Occipital lobe (tissue), 3 donors: ENCODE measurements at places on chromosomes 1 and 21. TPM values are rescaled to one million over a fixed set of nuclear protein-coding genes. Genes with fewer than 3 reads are reported as not detected.

DNA sequence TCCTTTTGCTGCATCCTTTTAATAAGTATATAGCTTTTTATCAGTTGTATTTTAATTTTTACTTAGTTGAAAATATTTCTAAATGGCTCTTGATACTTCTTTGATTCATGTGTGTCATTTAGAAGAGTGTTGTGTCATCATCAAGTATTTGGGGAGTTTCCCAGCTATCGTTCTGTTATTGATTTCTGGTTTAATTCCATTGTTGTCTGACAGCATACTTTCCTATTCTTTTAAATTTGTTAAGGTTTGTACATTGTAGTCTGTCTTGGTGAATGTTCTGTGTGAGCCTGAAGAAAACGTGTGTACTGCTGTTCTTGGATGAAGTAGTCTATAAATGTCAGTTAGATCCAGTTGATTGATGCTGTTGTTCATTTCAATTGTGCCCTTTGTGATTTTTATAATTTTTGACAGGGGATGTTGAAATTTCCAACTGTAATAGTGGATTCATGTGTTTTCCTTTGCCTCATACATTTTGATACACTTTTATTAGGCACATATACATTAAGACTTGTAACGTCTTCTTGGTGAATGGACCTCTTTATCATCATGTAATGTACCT lies 24.8 kb downstream of the SDCCAG8 start:
- no peak for DNase-seq

DNA sequence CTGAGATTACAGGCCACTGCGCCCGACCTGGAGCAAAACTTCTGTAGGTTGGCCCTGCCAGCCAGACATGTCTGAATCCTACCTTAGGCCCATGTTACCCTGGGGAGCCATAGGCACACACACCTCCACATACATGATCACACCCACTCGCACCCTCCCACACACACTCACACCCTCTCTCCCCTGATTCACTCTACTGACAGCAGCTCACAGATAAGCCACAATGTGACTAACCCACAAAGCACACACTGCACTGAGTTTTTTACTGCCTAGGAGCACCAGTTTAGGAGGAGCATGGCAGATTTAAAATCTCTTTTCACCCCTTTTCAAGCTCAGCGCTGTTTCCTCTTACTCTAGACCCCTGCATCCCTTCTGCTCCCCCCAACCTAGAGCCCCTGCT lies 41.7 kb downstream of the SLC30A1 start:
- no peak for DNase-seq

GRCh38 chr1:46184920-46185658 lies 8.8 kb upstream of the P3R3URF start:
- no peak for DNase-seq

- peak; percentile 67 for DNase-seq
Measured at GRCh38 chr1:57321776-57322175, 102.1 kb downstream of the DAB1 start.

- DNase-seq, result no peak
Measured at GRCh38 chr1:179930867-179931266, 23.7 kb upstream of the CEP350 start.

GRCh38 chr1:20070357-20070756 lies 363 bp downstream of the PLA2G5 start:
- no peak for DNase-seq

DNA sequence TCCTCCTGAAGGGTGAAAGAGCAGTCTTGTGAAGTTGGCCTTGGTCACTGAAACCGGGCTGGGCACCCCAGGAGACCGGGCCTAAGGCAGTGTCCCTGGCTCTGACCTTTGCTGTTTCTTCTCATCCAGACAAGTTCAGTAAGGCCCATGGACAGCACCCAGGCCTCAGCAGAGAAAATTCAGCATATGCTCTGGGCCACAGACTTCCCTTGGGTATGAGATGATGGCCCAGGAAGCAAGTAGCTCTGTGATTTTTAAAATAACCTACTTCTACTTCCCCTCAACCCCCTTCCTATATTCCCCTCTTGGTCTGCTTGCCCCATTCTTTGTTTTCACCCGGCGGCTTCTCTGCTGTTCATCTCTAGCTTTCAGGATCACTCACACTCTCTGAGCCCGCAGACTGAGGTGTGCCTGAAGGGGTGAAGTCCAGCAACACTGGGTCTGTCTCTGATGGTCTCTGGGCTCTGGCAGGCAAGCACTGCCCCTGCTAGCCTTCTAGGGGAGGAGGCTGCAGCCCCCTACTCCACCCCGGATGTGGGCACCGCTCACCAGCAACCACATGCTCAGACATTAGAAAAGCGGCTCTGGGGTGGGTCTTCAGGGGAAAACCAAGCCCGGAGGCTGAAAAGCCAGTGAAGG lies 2.9 kb upstream of the GPR25 start:
- no peak for DNase-seq

- DNase-seq, result no peak
Measured at GRCh38 chr1:8687039-8687438, 130.4 kb downstream of the RERE start.

DNA sequence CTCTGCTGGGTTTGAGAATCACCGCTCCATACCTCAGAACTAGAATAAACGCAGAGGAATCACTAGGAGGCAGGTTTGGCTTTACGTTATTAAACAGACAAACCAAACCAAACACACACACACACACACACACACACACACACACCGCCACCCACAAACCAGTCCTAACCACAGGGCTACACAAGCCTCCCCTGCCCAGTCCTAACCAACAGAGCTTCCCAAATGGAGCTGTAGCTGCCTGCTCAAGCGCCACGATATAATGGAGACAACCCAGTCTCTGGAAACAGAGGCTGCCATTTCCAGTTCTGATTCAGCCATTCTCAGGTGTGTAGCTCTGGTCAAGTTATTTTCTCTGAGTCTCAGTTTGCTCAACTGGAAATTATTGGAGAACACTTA lies 519.1 kb downstream of the SMYD3 start:
- no peak for DNase-seq

DNA sequence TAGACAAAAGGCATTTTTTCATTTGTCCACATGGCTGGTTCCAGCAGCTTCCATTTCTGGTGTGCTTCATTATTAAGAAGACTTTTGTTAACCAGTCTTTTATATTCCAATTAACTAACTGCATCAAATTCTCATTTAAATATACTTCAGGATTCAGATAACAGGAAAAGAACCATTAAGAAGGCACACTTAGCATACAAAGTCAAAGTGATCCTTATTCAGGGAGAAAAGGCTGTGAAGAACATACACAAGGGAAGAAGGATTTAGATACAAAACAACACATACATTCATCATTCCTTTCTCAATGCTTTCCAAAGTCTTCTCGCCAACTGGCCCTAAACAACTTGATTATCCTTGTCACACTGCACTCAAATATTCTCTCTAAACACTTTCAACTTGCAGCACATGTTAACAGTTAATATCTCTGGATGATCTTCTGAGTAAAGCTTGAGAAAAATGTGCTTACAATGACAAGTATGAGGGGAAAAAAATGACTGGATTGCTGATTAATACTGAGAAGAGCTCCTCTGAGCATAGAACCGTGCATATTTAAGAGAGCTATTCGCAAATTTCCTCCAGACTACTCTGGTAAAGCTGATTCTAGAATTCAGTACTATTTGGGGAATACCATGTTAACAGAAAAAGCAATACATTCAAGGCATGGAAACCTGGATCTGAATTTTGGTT lies 225.2 kb upstream of the TNR start:
- no peak for DNase-seq

DNA sequence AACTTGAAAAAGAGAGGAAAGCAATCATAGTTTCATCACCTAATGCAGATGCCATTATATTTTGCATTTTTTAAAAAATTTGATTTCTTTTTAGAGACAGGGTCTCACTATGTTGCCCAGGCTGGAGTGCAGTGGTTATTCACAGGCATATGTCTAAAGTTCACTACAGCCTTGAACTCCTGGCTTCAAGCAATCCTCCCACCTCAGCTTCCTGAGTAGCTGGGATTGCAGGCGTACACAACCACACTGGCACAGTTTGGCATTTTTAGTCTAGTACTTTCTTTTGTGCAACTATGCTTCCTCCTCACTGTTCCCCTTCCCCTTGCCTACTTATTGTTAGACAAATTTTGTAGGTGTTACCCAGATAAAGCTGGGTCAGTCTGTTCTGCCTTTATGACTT lies 18.0 kb downstream of the RHOU start:
- no peak for DNase-seq

DNA sequence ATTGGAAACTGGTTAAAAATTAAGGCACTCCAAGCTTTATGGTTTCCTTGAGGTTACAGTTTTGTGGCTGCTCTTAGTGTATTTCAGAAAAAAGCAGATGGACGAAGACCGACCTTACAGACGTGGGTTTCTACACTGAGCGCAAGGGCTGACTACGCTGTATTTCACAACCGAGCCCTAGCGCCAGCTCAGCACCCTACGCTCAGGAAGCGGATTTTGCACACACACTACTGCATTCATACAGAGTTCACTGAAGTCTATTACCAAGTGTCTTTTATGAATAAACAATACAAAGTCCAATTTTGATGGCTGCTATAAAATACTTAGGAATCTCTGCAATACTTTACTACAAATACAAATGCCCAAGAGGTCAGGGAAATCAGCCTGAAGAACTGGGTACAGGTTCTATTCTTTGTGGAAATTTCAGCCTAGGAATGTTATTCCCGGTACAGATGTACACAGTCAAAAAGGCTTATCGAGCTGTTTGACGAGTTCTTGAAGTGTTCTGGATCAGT lies 23.8 kb downstream of the PTTG1IP start:
- DNase-seq, result no peak

DNA sequence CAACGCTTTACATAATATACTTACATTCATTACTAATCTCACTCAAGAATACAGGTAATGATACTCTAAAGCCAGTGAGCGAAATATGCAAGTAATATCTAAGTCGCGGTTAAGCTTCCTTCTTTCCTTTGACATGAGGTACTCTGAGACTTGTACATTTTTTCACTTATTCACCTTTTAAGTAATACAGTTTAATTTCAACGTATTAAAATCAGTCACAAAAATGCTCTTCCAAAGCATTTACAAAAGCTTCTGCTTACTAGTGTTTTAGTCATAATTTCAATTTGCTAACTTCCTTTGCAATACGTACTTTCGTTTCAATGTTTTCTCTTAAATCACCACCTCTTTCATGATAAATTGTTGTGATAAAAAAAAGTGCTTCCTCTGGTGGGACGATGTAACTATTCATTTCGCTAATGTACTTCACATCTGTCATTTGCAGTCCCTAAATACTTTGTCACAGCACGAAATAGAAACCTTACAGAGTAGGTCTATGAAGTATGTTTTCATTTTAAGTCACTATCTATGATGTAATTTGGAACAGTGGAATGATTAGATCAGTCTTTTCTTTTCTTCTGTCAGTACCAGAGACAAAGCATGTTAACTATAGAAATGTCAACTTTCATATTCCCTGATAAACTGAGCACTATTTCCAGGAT lies 34.0 kb upstream of the ADGRL4 start:
- no peak for DNase-seq

GRCh38 chr1:83810144-83810543 lies 188.8 kb downstream of the TTLL7 start:
- DNase-seq, result no peak

- no peak for DNase-seq
Measured at GRCh38 chr1:235808223-235808622, 58.5 kb downstream of the LYST start.

DNA sequence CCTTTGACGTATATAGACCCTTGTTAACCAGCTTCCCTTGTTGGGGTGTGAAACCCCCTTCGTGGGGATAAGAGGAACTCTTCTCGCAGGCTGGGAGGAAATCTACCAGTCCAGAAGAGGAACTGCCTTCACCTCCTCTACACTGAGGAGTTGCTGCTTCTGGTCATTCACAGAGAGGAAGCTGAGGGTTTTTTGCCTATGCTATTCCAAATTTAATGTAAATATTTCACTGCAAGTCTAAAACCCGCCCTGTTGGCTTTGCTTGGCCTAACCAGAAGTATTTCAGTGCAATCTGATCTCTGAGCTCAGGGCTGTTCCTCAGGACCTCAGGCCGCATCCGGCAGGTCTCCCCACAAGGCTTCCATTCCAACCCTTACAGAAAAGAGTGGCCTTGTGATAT lies 150.1 kb downstream of the HIVEP3 start:
- DNase-seq, result no peak

GRCh38 chr1:170765712-170766330 lies 101.9 kb downstream of the PRRX1 start:
- no peak for DNase-seq

- no peak for DNase-seq
Measured at GRCh38 chr1:15700508-15700907, 16.4 kb downstream of the PLEKHM2 start.

GRCh38 chr1:67463298-67463955 lies 33.2 kb upstream of the SERBP1 start:
- DNase-seq, result peak; percentile 8

DNA sequence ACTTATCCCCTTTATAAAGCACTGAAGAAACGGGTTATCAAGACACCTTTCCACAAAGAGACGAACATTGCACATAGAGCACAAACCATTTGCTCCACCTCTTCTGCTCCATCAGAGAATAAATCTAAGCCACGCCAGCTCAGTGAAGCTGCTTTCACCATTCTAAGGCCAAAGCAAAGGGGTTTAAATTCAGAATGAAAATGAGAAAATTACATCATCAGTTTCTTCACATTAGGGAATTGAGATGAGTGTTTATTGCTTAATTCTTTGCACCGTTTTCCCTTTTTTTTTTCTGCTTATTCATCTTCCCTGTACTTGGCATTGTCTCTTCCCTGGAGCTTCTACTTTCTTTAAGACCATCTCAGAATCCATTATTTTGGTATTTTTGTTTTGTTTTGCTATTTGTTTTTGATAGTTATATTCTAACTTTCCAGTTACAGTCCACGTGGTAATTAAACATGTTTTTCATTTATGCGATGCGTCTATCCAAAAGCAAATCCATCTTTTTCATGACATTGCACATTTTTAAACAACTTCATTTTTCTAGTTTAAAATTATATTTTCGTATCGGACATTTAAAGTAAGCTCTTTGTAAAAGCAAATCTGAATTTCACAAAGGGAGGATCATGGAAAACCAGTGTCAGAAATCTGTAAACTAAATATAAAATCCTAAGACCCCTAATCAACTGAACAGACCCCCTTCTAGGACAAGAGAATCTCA lies 1.9 kb upstream of the OR2T34 start:
- DNase-seq, result no peak

GRCh38 chr21:37751268-37751975 lies 164.8 kb downstream of the KCNJ6 start:
- DNase-seq, result no peak

IRF6 gene
- 0.31 TPM for total RNA-seq

GREM2 gene
- 7.0 TPM for total RNA-seq

GBP6 gene
- 0.47 TPM for total RNA-seq

MXRA8 gene
- total RNA-seq, result 11.5 TPM

OR2L3 gene
- 1.2 TPM for total RNA-seq

TDRKH gene
- total RNA-seq, result 17.6 TPM

C1orf216 gene
- 73.0 TPM for total RNA-seq

ATP1B1 gene
- 233 TPM for total RNA-seq

ACTN2 gene
- 59.1 TPM for total RNA-seq

FGR gene
- 0.78 TPM for total RNA-seq

FCRL2 gene
- not detected for total RNA-seq

MORC3 gene
- 119 TPM for total RNA-seq

PLA2G2D gene
- not detected for total RNA-seq

FCGR3B gene
- total RNA-seq, result 0.31 TPM

OR2L2 gene
- 1.4 TPM for total RNA-seq

TMEM200B gene
- total RNA-seq, result 0.94 TPM

CYP4B1 gene
- total RNA-seq, result not detected

FAM43B gene
- 0.16 TPM for total RNA-seq
